ENCODE measurements at places on chromosomes 12 and 14. TPM values are rescaled to one million over a fixed set of nuclear protein-coding genes. Genes with fewer than 3 reads are reported as not detected.

AMN1 gene
- 10.2 TPM for total RNA-seq

GRCh38 chr12:117067638-117068037 lies 31.6 kb downstream of the TESC start:
- H3K27ac ChIP-seq, result peak overlapping the region; percentile 58
- no peaks in the 10 kb centered on the region for H3K27me3 ChIP-seq
- no peak for DNase-seq
- peaks cover 95% of the 10 kb centered on the region for H3K36me3 ChIP-seq

GRCh38 chr14:74705613-74706500 lies 7.0 kb downstream of the AREL1 start:
- H3K27me3 ChIP-seq, result no peaks in the 10 kb centered on the region
- H3K36me3 ChIP-seq, result no peaks in the 10 kb centered on the region
- H3K4me1 ChIP-seq, result peaks cover 10% of the 10 kb centered on the region
- no peak overlapping the region for H3K27ac ChIP-seq
- no peak for DNase-seq

DNA sequence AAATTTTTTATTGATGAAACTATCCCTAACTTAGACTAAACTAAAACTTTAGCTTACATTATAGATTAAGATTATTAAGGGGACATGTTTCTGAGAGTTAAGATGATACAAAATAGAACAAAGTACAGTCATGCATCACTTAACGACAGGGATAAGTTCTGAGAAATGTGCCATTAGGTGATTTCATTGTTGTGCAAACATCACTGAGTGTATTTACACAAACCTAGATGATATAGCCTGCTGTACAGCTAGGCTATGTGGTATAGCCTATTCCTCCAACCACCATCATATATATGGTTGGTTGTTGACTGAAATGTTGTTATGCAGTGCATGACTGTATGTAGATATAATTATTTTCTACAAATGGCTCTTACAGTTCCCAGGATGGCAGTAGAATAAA lies 46.5 kb downstream of the ATP6V1D start:
- no peak overlapping the region for H3K4me3 ChIP-seq
- H3K27me3 ChIP-seq, result no peaks in the 10 kb centered on the region
- H3K4me1 ChIP-seq, result no peaks in the 10 kb centered on the region

DNA sequence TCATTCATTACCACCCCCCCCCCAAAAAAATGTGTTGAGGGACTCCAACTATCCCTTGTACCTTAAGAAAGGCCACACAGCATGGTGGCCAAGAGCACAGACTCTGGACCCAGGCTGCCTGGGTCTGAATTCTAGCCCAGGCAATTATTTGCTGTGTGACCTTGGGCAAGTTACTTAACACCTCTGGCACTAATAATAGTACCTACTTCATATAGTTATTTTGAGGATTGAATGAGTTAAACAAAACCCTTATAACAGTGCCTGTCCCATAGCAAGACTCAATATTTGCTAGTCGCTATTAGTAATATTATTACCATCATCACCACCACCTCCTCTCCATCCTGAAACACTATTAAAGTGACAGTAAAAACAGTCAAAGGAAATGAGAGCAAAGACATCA lies 37.2 kb downstream of the NT5DC3 start:
- no peak for DNase-seq
- peaks cover 46% of the 10 kb centered on the region for H3K36me3 ChIP-seq
- H3K27ac ChIP-seq, result peak overlapping the region; percentile 63
- peak overlapping the region; percentile 15 for H3K4me3 ChIP-seq

FSCB gene
- total RNA-seq, result not detected

GRCh38 chr14:99035712-99036610 lies 236.0 kb downstream of the BCL11B start:
- H3K27me3 ChIP-seq, result no peaks in the 10 kb centered on the region
- no peaks in the 10 kb centered on the region for H3K36me3 ChIP-seq
- DNase-seq, result peak; percentile 82
- H3K4me3 ChIP-seq, result peak overlapping the region; percentile 52

CLEC4A gene
- total RNA-seq, result 0.47 TPM

- DNase-seq, result no peak
- no peak overlapping the region for H3K27ac ChIP-seq
- H3K4me1 ChIP-seq, result no peaks in the 10 kb centered on the region
- no peak overlapping the region for H3K4me3 ChIP-seq
- H3K27me3 ChIP-seq, result no peaks in the 10 kb centered on the region
Measured at GRCh38 chr14:77111021-77111420, 13.0 kb downstream of the CIPC start.

DNA sequence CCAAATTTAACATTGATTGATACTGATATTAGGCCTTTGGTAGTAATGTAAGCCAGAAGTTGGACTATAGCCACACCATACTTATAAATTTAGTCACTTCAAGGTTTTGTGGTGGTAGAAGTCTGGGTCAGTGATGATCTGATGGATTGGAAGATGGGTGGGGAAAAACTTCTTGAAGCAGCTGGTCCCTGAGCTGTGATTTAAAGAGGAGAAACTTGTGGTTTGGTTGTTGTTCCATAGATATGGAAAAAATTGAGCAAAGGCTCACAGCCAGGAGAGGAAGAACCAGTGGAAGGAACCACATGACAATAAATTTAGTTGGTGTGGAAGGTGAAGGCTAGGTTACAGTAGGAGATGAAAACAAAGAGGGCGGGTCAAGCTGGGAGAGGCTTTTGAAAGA lies 26.1 kb downstream of the PTHLH start:
- no peaks in the 10 kb centered on the region for H3K4me1 ChIP-seq
- H3K27ac ChIP-seq, result no peak overlapping the region
- H3K27me3 ChIP-seq, result no peaks in the 10 kb centered on the region
- no peak overlapping the region for H3K4me3 ChIP-seq
- no peak for DNase-seq

PITPNM2 gene
- total RNA-seq, result 7.8 TPM

PTPN21 gene
- total RNA-seq, result 10.0 TPM

DNA sequence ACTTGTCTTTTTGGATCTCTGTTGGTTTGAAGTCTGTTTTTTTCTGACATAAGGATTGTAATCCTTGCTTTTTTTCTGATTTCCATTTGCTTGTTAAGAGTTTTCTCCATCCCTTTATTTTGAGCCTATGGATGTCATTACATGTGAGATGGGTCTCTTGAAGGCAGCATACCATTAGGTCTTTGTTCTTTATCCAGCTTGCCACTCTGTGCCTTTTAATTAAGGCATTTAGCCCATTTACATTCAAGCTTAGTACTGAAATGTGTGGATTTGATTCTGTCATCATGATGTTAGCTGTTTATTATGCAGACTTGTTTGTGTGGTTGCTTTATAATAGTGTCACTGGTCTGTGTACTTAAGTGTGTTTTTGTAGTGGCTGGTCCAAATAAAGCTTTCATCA lies 100.0 kb downstream of the CCDC91 start:
- H3K27me3 ChIP-seq, result no peaks in the 10 kb centered on the region
- H3K4me1 ChIP-seq, result no peaks in the 10 kb centered on the region
- peaks cover 5% of the 10 kb centered on the region for H3K36me3 ChIP-seq
- H3K27ac ChIP-seq, result no peak overlapping the region
- DNase-seq, result no peak

DNA sequence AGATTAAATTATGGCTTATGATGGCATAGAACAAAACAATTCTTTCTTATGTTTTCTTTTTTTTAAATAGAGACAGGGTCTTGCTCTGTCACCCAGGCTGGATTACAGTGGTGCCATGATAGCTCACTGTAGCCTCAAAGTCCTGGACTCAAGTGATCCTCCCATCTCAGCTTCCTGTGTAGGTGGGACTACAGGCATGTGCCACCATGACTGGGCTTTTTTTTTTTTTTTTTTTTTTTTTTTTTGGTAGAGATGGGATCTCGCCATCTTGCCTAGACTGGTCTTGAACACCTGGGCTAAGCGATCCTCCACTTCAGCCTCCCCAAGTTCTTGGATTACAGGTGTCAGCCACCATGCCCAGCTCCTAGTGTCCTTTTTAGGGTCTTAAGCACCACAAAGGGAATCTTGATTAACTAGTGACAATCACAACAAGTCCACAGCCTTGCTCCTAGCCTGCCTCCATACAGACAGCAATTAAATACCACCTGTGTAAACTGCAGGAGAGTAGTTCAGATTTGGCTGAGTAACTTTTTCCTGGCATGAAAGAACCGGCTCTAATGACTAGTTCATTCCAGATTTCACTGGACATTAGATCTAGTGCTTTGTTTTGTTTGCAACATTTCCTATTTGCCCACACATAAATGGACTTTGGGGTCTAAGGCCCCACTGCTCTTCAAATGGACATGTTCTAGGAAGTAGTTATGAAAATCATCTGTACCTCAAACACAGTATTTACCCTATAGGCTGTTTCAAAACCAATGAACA lies 61.6 kb downstream of the SH2B3 start:
- no peak overlapping the region for H3K27ac ChIP-seq
- peaks cover 5% of the 10 kb centered on the region for H3K4me1 ChIP-seq
- peaks cover 45% of the 10 kb centered on the region for H3K36me3 ChIP-seq
- H3K27me3 ChIP-seq, result no peaks in the 10 kb centered on the region

BEGAIN gene
- 0.26 TPM for total RNA-seq
